ENCODE measurements at places on chromosomes 13 and 19. TPM values are rescaled to one million over a fixed set of nuclear protein-coding genes. Genes with fewer than 3 reads are reported as not detected.

TDRD12 gene
- polyA plus RNA-seq, result 0.24 TPM

PRR19 gene
- 1.0 TPM for polyA plus RNA-seq

GGACT gene
- 3.2 TPM for polyA plus RNA-seq

SLC10A2 gene
- polyA plus RNA-seq, result not detected

DNA sequence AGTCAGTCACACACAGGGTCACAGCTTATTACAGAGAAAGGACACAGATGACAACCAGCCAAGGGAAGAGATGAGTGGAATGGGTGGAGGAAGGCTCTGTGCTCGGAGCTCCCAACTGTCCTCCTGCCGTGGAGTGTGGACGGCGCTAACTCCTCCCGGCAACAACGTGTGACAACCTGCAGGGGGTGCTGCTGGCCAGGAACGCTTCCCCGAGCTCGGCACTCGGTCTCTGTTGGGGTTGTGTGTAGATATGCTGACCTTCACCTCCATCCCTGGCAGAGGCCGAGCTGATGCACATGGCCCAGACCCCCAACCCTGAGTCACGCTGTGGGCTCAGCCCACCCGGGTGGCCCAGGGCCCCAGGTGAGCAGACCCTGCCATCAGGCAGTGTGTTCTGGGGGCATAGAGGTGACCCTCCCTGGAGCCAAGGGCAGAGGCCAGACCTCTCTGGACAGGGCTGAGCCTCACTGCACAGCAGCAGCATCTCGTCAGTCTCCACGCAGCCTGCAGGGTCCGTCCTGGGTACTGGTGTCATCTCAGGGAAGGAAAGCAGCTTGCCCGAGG, 14.1 kb downstream of the ZNF444 start:
- no peak for DNase-seq

GRCh38 chr13:75258159-75258782, 223.7 kb downstream of the TBC1D4 start:
- DNase-seq, result no peak

DNA sequence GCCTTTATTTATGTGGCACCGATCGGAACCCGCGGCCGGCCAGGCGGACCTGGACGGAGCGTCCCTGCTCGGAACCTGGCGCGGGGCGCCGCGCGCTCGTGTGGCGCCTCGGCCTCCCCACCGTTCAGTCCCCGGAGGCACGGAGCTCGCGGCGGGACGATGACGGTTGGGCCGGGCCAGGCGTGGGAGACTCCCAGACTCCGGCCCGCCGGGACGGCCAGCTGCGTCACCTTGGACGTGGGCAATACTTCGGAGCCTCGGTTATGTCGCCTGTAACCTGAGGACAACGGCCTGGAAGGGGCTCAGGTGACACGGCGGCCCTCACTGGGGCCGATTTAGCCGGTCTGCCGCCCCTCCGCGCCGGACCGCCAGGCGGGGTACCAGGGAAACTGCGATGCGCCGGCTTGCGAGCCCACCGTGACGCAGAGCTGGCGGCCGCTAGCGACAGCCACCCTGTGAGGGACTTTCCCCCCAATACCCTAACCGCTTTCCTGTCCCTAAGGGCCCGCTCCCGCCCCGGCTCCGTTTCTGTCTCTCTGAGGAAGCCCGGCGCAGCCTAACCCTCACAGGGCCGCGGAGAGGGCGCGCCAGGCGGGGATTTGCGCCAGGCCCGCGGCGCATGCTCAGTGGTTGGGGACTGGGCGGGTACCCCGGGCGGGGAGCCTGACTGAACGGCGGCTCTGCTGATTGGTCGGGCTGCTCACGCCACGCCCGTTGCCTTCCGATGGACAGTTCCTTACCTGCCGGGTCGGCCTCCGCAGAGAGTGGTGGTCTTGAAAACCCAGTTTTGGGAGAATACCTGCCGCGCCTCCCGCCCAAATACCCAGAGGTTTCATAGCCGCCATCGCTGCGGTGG, 109.5 kb upstream of the DOCK9 start:
- DNase-seq, result peak; percentile 71

DNA sequence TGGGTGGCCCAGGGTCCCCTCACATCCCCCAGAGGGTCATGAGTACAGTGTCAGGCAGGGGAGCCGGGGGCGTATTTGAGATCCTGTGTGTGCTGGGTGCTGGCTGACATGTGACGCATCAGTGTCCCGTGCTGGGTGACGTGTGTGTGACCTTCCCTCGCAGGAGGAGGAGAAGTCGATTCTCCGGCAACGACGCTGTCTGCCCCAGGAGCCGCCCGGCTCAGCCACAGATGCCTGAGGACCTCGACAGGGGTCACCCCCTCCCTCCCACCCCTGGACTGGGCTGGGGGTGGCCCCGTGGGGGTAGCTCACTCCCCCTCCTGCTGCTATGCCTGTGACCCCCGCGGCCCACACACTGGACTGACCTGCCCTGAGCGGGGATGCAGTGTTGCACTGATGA, 25.8 kb downstream of the PNPLA6 start:
- no peak for DNase-seq

GRCh38 chr13:74026753-74027152, 107.5 kb downstream of the KLF12 start:
- no peak for DNase-seq

DNA sequence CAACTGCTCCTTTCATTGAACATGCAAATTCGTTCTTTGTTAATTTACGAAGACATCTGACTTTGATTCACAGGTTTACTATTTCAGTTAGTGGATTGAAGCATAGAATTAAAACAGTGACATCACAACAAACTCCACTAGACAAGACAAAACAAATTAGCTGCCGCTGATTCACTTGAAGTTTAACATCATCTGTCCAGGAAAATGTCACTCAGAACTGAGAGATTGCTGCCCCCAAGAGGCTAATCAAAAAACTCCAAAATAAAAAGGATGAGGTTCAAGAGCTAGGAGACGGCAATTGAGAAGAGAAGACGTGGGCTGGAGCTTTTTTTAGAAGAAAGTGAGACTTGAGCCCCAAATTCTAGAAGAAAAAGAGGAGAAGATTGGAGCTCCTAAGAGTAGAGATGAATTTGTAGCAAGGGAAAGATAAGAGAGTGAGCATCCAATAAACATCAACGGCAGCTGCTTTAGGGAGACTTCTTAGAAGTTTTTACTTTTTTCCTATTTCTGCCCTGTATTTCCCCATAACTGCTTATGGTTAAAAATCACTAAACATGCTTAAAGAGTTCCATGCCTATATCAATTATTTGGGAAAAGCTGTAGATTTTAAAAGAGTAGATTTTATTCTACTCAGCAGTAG, 40.8 kb upstream of the TPP2 start:
- DNase-seq, result peak; percentile 8
